ENCODE measurements at places on chromosomes 3 and 15. TPM values are rescaled to one million over a fixed set of nuclear protein-coding genes. Genes with fewer than 3 reads are reported as not detected.

GOLIM4 gene
- polyA plus RNA-seq = 8.0 TPM

DNA sequence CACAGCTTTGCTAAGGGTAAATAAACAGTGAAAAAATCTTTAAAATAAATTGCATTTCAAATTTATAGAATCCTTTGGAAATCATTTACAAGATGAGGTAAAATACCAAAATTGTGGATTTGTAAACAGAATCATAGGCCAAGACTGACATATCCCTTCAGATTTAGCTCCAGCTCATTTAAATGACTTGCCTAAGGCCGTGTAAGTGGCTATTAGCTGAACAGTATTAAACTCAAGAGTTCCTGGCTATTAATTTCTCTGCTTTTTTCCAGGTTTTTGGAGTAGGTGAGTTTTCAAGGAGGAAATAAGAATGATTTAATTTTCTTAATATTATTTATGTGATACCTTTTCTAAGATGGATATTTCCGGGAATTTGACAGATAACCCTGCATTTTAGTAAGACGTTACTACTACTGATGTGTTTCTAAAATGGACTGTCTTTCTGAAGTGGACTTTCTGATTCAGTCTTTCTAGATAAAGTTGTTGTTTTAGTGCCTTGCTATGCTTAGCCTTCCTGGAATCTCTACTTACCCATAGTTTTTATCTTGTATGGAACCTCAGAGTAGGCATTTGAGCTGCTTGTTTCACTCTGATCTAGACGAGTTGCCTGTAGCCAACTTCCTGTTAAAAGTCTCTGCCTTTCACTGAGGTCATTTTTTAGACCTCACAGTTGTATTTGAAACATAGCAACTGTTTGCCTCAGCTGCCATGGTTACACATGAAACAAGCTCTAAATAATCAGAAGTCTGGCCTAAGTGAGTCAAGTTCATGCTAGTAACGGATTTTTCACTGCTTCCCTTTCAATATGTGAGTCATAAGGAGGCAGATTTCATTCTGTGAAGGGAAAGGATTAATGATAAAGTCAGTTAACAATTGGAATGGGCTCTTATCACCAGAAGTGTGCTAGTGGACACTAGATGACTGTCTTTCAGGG, 127.0 kb downstream of the KLHL25 start:
- DNase-seq = peak; percentile 68
- H3K36me3 ChIP-seq = peaks cover 5% of the 10 kb centered on the region
- no peaks in the 10 kb centered on the region for H3K4me1 ChIP-seq
- H3K27ac ChIP-seq = peak overlapping the region; percentile 82
- H3K4me3 ChIP-seq = no peak overlapping the region

DNA sequence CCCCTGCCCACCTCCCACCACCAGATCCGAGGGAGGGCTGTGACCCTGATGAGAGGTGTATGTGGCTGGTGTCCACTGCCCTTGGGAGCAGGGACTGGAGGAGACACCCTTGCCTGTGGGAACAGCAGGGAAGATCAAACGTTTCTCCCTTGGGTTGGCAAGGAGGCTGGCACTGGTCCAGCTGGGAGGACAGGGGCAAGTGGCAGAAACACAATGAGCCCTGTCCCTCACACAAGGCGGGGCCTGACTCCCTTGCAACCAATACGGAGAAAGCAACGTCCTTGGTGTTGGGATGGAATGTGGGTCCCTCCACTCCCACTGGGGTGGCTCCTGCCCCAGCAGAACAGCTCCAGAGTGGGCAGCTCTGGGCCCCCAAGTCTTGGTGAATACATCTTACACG, 5.2 kb downstream of the HYAL2 start:
- no peaks in the 10 kb centered on the region for H3K27me3 ChIP-seq
- no peak overlapping the region for H3K4me3 ChIP-seq
- DNase-seq = peak; percentile 62
- peaks cover 17% of the 10 kb centered on the region for H3K4me1 ChIP-seq
- H3K27ac ChIP-seq = no peak overlapping the region
- H3K36me3 ChIP-seq = no peaks in the 10 kb centered on the region

- H3K4me1 ChIP-seq = no peaks in the 10 kb centered on the region
- H3K27me3 ChIP-seq = no peaks in the 10 kb centered on the region
- H3K36me3 ChIP-seq = no peaks in the 10 kb centered on the region
Observed at GRCh38 chr3:59998058-59998457, 948.2 kb upstream of the CFAP20DC start.

- H3K4me3 ChIP-seq = no peak overlapping the region
- H3K27ac ChIP-seq = peak overlapping the region; percentile 42
- DNase-seq = no peak
- peaks cover 19% of the 10 kb centered on the region for H3K4me1 ChIP-seq
- H3K27me3 ChIP-seq = no peaks in the 10 kb centered on the region
Observed at GRCh38 chr15:75666823-75667501, 19.2 kb downstream of the SNX33 start.

DNA sequence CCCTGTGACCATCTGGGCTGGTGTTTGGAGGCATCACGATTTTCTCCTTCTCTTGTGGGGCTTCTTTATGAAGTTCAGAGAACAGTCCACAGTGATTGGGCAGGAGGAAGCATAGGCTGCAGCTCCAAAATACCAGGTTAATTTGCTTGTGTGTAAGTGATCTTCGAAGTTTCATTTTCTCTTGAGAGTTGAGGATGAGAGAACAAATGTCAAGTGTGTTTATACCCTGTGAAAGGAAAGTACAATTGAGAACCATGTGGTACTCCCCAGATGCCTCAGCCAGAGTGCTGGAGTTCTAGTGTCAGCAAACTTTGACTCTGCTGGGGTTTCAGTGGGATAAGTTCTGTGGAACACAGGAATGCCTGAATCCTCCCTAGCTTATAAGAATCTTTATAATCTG, 357.1 kb upstream of the CFAP20DC start:
- no peak overlapping the region for H3K27ac ChIP-seq
- H3K4me1 ChIP-seq = no peaks in the 10 kb centered on the region
- H3K36me3 ChIP-seq = no peaks in the 10 kb centered on the region
- no peak overlapping the region for H3K4me3 ChIP-seq

DNA sequence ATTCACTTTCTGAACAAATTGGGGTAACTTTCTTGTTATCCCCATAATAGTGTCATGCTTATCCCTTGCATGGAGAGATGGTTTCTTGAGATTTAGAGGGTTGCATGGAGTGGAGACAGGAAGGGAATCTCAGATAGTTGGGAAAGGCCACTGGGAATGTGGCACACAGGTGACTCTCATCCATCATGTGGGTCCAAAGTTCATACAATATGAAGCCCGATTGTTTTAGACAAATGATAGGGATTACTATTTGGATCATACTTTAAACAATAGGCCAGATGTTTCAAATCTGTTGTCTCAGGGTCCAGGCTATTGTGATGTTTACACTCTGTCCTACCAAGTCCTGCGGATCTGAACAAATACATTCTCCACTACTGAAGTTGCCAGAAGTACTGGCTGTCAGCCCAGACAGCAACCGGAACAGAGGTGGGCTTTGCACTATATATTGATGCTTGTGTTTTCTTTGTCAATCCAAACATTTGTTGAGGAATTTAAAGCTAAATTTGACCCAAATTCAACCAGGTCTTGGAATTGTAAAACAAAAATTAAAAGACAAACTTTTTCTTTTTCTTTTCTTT, 39.2 kb upstream of the NMNAT3 start:
- H3K4me1 ChIP-seq = no peaks in the 10 kb centered on the region
- no peak overlapping the region for H3K27ac ChIP-seq
- DNase-seq = no peak
- H3K27me3 ChIP-seq = no peaks in the 10 kb centered on the region

- no peaks in the 10 kb centered on the region for H3K36me3 ChIP-seq
- DNase-seq = no peak
- H3K4me1 ChIP-seq = peaks cover 3% of the 10 kb centered on the region
- H3K27me3 ChIP-seq = no peaks in the 10 kb centered on the region
- H3K27ac ChIP-seq = no peak overlapping the region
Observed at GRCh38 chr3:117477214-117477755, 767.7 kb downstream of the TUSC7 start.

DNA sequence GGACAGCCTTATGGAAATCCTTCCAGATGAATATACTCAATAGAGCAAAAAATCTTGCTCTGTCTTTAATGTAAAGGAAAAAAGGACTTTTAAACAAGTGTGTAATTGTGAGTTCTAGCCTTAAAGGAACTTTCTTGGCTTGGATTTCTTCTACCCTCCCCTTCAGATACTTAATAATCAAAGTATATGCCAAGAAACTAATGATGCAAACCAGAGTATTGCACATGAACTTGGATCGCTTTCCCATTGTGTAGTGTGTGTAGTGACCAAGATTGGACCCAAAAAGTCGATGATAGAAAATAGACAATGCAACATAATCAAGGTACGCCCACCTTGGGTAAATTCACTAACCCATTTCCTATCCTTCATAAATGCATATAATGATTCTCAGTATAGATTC, 123.8 kb downstream of the TIGIT start:
- H3K36me3 ChIP-seq = no peaks in the 10 kb centered on the region
- H3K4me1 ChIP-seq = peaks cover 8% of the 10 kb centered on the region
- no peak overlapping the region for H3K4me3 ChIP-seq
- no peak overlapping the region for H3K27ac ChIP-seq

GRCh38 chr3:186298876-186299275, 63.2 kb downstream of the DGKG start:
- H3K4me1 ChIP-seq = no peaks in the 10 kb centered on the region
- no peak overlapping the region for H3K4me3 ChIP-seq
- no peaks in the 10 kb centered on the region for H3K36me3 ChIP-seq
- no peak for DNase-seq

GRCh38 chr15:65402961-65403360, 19.8 kb downstream of the IGDCC4 start:
- H3K27me3 ChIP-seq = no peaks in the 10 kb centered on the region
- H3K4me1 ChIP-seq = peaks cover 12% of the 10 kb centered on the region
- H3K4me3 ChIP-seq = no peak overlapping the region
- no peak overlapping the region for H3K27ac ChIP-seq
- DNase-seq = no peak

DNA sequence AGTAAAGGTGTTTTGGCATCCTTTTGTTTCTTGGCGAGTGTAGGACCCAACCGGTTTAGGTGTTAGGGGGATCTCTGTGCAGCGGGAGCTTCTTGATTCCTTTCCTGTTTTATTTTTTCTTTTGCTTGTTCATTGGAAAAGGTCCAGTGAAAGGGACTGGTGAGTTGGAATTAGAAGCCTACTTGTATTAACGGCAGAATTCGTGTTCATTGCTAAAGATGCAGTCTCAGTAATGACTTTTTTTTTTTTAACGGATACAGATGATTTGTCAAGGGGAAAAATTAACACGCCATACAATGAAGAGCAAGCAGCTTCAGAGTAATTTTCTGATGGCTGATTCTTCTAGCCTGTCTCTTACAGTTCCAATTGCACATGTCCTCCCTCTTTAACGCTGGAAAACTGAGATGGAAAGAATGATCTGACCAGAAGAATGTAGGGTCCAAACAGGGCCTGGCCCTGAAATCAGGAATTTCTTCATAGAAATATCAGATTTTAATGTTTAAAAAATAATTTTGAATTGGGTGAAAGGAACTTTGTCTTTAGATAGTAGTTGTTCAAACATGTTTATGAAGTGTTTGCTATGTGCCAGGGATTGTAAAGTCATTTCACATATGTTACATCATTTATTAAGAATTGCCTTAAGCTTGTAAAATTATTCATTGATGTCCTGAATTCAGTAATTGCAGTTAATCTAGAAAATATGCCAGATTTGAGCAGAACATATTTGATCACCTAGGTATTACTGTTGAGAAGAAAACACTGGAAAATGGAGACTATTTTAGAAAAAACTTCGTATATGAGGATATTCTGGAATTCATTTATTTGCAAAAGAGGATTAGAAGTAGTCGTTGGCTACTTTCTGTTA, 1.4 kb downstream of the MAPK6 start:
- no peaks in the 10 kb centered on the region for H3K27me3 ChIP-seq
- peak overlapping the region; percentile 53 for H3K4me3 ChIP-seq
- peak overlapping the region; percentile 91 for H3K27ac ChIP-seq
- no peaks in the 10 kb centered on the region for H3K36me3 ChIP-seq
